Thyroid gland (tissue), 4 donors: ENCODE measurements at places on chromosomes 1 and 21.

DNA sequence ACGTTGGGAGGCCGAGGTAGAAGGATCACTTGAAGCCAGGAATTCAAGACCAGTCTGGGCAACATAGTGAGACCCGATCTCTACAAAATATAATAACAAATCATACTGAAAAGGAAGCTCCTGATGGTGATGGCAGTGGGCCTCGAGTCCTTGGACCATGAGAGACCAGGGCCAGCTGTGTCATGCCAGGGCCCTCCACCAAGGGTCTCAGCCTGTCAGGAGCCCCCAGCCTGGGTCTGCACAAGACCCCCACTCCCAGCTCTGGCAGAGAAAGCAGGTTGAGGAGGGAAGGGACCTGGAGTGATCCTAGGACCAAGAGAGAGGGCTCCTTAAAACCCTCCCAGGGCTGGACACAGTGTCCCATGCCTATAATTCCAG is 6.7 kb upstream of the CTRC start:
- no peak for DNase-seq

DNA sequence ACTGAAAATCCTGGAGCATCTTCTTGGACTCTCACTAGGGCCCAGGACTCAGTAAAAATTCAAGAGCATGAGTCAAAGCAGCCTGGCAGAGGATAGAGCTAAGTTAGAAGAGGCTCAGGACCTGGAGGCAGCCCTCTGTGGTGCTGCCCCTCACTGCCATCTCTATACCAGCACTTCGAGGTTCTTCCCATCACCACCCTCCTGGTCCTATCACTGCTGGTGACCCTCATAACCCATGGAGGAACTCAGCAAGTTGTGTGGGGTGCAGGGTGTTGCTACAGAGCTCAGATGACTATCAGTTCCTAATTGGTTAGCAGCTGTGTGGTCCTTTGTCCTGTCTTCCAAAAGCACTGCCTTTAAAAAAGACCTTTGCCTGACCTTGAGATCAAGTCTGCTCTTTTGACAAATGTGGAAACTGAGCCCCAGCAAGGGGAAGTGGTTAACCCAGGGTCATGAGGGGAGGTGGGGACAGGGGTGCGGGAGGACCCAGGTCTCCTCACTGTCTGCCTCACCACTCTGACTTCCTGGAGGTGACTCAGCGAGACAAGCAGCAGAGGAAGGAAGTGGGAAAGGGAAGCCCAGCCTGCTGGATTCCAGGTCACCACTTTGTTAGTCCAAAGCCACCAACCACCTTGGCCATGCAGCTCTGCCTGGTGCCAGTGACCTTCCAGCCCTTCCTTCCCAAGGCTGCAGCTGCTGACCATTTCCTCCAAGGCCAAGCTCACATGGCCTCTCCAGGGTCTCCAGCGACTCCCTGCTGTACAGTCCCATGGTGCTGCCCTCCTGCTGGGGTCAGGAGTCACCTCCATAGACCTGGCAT is 199.4 kb upstream of the EDN2 start:
- DNase-seq = peak; percentile 25

DNA sequence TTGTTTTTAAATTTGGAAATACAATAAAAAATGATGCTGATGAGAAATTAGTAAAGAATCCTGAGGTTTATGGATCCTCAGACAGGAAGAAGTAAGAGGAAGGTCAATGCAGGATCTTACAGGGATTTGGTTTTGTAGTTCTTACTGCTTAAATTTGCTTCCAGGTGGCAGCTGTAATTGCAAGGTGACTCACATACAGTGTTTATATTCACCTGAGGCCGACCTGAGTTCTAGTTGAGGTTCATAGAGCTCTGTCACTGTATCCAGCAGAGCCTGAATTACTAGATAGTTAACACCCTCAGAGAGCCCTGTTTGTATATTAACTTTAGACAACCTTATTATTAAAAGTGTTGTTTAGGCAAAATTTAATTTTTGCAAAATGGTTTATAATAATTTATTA is 1.4 kb upstream of the WDR26 start:
- no peak for DNase-seq

DNA sequence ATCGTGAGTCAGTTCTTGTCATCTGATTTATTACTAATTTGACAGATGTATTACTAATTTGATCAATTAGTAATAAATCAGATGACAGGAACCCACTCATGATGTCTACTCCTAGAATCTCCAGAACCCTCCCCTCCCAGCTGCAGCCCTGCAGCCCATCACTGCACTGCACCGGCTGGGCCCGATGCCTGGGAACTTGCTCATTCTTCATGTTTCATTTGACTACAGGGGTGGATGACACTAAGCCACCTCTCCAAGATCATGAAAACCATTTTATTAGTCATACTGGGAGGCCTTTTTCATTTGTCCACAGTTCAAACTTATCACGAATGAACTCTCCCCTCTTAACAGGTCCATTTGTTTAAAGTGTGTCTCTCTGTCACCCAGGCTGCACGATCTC is 41.0 kb downstream of the KCNH1 start:
- DNase-seq = no peak

DNA sequence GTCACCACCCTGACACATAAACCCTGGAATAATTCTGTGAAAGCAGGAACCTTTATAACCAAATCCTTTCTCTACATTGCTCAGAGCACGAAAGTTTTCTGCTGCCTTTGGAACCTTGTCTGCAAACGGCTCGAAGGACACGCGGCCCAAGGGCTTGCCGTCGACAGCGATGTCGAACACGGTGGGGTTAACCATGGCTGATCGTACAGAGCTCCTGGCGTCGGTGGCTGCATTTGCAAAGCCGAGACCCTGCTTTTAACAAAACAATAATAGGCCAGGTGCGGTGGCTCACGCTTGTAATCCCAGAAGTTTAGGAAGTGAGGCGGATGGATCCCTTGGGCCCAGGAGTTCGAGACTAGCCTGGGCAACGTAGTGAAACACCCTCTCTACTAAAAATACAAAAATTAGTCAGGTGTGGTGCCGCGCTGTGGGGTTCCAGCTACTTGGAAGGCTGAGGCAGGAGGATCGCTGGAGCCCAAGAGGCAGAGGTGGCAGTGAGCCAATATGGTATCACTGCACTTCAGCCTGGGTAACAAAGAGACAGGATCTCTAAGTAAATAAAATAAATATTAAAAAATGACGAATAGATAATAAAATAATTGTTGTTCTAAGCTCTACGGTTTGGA is 2.2 kb upstream of the EIF2B3 start:
- no peak for DNase-seq

DNA sequence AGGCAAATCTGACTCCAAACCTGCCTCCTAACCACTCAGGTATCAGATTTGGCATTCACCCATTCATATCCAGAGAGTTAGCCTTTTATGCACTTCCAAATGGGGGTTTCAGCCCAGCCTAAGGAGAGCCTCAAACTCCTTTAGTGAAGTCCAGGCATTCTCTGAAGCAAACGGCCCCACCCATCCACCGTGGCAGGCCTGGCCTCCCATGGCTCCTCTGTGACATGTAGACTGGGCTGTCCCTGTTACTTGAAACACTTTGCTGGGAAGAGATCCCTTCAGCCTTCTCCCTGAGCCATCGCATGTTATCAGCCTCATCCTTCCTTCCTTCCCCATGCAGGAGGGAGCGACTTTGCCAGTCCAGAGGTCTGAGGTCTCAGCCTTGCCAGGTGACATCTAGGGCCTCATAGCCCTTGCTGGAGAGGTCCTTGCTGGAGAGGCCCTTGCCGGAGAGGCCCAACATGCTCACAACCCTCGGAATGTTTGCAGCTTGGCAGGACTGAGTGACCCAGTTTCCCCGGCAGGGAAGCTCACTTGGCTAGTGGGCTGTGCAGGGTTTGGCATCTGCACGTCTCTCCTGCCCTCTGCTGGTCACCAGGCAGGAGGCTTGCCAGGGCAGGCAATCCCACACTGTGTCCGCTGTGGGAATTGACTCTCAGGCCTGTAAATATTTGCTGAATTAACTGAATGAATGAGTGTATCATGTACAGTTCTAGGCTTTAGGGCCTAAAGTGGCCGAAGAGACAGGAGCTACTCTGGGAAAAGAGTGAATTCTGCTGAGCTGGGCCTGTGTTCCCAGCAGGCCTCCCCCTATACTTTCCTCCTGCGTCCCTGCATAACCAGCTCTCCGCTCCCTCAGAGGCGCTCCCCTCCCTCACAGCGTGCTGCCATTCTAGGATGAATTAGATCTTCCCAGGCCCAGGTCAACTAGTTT is 26.7 kb upstream of the RBM15 start:
- peak; percentile 84 for DNase-seq

GRCh38 chr1:101323535-101323934 is 86.7 kb downstream of the S1PR1 start:
- no peak for DNase-seq

DNA sequence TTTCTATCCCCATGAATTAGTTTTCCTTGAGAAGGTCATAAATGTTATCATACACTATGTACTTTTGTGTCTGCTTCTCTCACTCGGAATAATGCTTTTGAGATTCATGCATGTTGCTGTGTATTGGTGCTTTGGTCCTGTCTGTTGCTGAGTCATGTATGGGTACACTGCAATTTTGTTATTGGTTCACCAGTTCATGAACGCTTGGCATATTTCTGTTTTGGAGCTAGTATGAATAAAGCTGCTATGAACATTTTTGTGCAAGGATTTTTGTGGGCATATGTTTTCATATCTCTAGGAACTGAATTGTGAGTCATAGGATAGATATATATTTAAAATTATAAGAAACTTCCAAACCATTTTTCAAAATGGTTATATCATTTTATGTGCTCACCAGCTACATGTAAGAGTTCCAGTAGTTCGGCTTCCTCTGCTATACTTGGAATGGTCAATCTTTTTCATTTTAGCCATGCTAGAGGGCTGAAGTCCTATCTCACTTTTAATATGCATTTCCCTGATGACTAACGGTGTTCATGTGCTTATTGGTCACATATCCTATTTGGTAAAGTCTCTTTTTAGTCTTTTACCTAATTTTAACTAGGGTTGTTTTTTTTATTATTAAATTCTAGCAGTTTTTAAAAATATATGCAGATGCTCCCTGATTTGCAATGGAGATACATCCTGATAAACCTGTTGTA is 38.2 kb downstream of the ETS2 start:
- no peak for DNase-seq

DNA sequence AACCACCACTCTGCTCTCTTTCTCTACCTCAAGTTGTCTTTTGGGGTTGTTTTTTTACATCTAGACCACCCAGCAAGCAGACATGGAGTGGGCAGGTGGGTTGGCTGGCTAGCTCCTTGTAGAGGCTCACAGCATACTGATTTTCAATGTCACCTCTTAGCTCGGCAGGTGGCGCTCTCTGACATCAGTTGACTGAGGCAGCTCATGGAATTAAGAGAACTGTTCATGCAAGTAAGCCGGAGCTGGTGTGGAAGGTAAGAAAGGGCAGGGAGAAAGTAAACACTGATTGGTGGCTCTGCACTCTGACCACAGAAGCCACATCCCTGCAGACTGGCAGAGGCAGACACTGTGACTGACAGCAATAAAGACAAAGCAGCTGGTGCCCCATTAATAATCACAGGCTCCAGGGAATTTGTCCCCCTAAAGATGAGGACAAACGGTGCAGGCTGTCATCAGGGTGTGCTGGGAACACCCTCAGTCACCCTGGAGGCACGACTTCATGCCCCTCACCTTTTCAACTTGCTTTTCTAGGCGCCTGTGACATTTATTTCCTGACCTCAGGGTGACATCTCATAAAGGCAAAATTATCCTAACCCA is 226.8 kb downstream of the LMX1A start:
- DNase-seq = peak; percentile 91

DNA sequence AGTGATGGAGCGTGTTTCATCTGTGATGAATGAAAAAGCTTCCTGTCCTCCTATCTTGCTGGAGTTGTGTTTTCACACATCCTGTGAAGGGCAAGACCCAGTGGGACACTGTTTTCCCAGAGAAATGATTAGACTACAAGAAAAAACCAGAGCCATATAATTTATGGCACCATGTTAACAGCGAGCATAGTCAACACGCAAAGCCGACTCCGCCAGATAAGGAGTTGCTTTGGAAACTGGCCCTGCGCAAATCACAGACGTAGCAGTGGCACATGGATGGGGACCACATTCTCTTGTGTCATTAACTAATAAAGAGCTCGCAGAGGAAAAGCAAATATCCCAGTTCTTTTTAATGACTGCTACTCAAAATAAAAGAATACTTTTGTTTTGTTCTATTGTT is 471.2 kb upstream of the RUNX1 start:
- no peak for DNase-seq

GRCh38 chr1:157376681-157377080 is 175.6 kb downstream of the FCRL5 start:
- DNase-seq = no peak

GRCh38 chr21:34262469-34262845 is 101.3 kb upstream of the KCNE2 start:
- DNase-seq = no peak

DNA sequence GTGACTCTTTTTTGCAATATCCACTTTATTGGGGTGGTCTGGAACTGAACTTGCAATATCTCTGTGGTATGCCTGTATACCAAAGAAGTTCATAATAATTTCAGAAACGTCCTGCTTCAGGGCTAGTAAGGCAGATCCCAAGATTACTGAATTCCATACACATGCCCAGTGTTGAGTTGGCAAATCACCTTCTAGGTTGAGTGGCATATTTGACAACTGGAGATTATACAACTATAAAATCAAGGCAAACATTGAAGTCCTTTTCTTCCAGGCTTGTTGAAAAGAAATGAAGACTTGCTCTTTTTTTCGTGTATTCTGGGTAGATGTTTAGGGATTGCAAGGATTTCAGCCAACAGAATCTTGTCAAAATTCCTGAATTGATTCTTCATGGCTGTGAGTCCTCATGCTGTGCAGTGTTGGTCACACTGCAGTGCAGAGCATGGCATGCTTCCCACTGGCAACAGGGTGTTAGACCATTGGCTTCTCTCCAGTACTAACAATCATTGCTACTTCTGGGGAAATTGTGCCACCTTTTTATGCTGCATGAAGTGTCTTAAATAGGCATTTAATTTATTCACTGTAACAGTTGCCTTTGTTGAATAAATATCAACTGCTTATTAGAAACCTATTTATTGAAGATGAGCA is 367.1 kb upstream of the ADGRL4 start:
- DNase-seq = peak; percentile 41

GRCh38 chr1:204623365-204623893 is 62.1 kb downstream of the LRRN2 start:
- no peak for DNase-seq

DNA sequence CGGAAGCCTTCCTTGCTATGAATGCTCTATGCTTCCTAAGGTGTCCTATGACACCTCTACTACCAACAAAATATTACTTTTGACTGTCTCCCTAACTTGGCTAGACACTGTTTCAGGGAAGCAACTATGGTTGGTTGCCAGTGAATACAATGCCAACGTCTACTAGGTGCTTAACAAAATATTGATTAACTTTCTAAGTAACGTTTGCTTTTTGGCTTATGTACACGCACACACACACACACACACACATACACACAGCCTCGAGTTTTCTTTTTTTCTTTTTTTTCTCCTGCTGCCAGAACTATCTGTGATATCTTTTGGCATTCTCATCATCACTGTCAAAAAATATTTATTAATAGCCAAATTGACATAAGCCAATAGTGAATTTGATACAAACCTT is 864.0 kb downstream of the PLA2G4A start:
- no peak for DNase-seq

GRCh38 chr1:186901631-186902030 is 72.9 kb downstream of the PLA2G4A start:
- no peak for DNase-seq

- DNase-seq = peak; percentile 75
Observed at GRCh38 chr1:52141513-52142219, at the start of gene ZFYVE9. Gene ZFYVE9 (plus strand): TSS chr1:52142089. CDS start chr1:52233207, 91,118 bp downstream.
